ENCODE measurements at places on chromosomes 1 and 21. TPM values are rescaled to one million over a fixed set of nuclear protein-coding genes. Genes with fewer than 3 reads are reported as not detected.

- H3K4me3 ChIP-seq, result no peak overlapping the region
- DNase-seq, result no peak
- H3K36me3 ChIP-seq, result no peaks in the 10 kb centered on the region
- H3K4me1 ChIP-seq, result no peaks in the 10 kb centered on the region
- H3K27ac ChIP-seq, result no peak overlapping the region
These were observed 14.4 kb upstream of the TP53BP2 start for GRCh38 chr1:223860051-223860622.

DNA sequence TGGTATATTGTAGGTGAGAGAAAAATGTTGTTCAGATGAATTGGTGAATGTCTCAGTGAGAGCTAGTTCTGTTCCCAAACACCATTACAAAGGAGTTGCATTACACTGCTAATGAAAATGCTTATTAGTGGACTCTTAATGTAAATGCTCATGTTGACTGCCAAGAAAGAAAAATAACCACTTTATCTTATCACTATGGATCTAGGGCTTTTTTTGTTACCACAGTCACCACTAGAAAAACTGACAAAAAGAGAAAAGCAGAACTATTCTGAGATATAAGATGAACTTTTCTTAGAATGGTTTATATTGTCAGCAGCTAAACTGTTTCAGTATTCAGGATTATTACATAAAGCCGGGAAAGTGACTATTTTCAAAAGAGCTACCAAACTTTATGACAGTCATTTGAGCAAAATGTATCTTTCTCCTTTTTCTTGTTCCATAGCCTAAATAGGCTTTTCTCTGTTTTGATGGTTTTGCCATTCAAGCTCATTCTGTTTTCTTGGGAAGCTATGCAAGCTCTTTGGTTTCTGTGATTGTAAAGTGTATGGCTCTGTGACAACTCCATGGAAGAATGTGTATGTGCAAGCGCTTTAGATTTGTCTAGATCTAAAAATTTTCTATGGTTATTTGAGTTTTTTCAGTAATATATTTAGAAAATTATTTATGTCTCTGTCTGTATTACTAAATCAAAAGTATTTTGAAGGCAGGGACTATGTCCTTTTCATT lies 64.2 kb upstream of the DPH5 start:
- H3K27ac ChIP-seq, result no peak overlapping the region
- no peaks in the 10 kb centered on the region for H3K36me3 ChIP-seq
- no peak for DNase-seq
- no peak overlapping the region for H3K4me3 ChIP-seq

- H3K27ac ChIP-seq, result no peak overlapping the region
- H3K27me3 ChIP-seq, result no peaks in the 10 kb centered on the region
- H3K4me1 ChIP-seq, result no peaks in the 10 kb centered on the region
- no peaks in the 10 kb centered on the region for H3K36me3 ChIP-seq
These were observed 257.5 kb upstream of the SNX7 start for GRCh38 chr1:98403963-98404480.

DNA sequence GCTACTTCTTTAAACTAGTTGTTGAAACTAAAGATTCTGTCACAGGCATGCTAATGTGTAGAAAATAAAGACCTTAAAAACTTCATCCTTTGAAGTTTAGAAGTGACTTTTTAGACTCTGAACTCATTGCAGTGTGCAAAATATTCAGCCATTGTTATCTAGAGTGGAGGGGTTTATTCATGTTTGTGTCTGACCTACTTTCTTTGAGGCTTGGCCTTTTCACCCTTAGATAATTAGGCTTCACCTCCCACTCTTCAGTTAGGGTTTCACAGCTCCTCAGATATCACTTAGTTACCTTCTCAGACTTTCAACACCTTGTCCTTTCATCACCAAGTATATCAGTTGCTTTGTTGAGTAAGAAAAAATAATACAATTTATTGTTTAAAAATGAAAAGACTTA lies 75.9 kb downstream of the IVNS1ABP start:
- no peak overlapping the region for H3K27ac ChIP-seq
- H3K36me3 ChIP-seq, result no peaks in the 10 kb centered on the region
- no peaks in the 10 kb centered on the region for H3K4me1 ChIP-seq
- no peaks in the 10 kb centered on the region for H3K27me3 ChIP-seq

GRCh38 chr1:92444351-92444750 lies 42.4 kb downstream of the GFI1 start:
- H3K27me3 ChIP-seq, result no peaks in the 10 kb centered on the region
- no peak overlapping the region for H3K4me3 ChIP-seq
- no peak overlapping the region for H3K27ac ChIP-seq

GRCh38 chr1:47593013-47593568 lies 155.2 kb downstream of the FOXD2 start:
- H3K4me1 ChIP-seq, result no peaks in the 10 kb centered on the region
- H3K27ac ChIP-seq, result no peak overlapping the region
- H3K36me3 ChIP-seq, result no peaks in the 10 kb centered on the region
- peaks cover 56% of the 10 kb centered on the region for H3K27me3 ChIP-seq
- no peak for DNase-seq
- H3K4me3 ChIP-seq, result peak overlapping the region; percentile 25

DNA sequence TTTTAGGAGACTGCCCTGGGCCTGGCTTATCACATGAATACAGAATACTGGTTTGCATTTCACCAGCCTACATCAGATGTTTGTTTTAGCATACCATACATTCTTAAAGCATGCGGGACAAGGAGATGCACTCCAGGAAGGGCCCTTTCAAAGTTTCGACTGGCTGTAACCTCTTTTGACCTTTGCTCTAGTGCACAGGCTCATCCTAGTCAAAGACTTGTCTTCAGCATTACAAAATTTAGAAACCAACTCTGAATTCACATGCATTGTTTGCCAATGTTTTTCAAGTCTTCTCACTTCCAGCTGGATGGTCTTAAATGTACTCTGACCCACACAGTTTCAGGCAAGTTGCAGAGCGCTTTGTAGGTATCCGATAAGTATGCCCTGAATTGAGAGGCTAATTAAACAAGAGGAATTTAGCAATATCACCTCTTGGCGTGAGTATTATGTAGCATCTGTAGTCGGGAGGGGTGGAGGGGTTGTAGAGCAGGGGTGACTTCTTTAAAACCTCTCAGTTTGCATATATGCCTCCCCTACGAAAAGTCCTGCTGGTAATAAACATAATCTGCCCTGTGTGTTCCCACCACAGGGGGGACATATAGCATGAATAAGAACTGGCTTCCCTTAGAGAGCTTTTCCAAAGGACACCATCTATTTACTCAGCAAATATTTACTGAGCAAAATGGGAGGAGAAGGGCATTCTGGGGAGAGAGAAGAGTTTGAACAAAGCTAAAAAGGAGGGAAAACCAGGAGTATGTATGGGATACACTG lies 24.4 kb upstream of the AHCYL1 start:
- H3K36me3 ChIP-seq, result no peaks in the 10 kb centered on the region
- no peak for DNase-seq
- peaks cover 52% of the 10 kb centered on the region for H3K4me1 ChIP-seq
- H3K27me3 ChIP-seq, result no peaks in the 10 kb centered on the region

DNA sequence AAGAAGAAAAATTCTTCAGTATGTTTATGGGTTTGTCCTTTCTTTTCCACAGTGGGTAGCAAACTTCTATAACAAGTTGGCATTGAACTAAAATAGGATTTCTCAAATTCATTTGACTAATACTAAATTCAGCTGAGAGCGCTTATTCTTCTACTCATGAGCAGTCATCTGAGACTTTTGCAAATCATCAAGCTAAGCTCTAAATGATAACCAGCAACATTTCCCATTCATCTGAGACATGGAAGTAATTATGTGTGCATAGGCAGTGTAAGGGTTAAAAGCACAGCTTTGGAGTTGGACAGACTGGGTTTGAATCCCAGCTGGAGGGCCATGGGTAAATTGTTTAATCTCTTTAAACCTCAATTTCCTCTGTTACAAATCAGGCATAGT lies 18.3 kb upstream of the CNR2 start:
- no peaks in the 10 kb centered on the region for H3K27me3 ChIP-seq
- H3K27ac ChIP-seq, result peak overlapping the region; percentile 72
- no peak for DNase-seq

FAM163A gene
- total RNA-seq, result 2.4 TPM
